ENCODE measurements at places on chromosomes 3 and 15.

GRCh38 chr3:39208463-39209055 is 16.2 kb upstream of the XIRP1 start:
- no peak for DNase-seq

DNA sequence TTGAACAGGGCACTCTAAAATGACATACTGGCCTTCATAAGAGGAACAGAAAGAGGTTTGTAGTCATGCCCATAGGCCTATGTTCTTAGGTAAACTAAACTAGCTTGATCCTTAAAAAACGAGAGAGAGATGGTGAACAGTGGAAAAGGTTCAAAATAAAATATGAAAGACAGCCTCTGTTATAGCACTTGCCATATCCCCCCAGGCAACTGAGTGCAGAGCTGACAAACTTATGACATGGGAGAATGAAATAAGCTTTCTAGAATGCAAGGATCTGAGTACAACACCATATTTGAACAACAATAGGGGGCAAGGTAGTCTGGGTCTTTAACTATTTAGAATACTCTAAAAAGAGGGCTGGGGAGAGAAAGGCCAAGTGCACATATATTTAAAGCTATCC is 700.6 kb upstream of the CFAP20DC start:
- DNase-seq: no peak

DNA sequence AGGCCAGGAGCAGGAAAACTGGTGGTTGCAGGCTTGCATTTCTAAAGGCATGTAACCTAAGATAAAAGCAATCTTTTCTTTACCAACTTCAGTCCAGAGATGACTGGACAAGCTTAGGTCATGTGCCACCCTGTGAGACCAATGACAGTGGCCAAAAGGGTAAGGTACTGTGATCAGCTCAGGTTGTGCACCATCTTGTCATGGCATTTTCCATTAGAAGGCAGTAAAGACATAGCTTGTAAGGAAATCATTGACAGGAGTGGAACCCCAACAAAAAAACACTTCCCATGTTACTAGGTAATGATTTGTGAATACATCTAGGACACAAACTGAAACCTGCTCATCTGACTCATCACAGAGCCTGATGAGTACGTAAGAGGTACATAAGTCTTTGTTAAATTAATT is 35.2 kb downstream of the SSR3 start:
- DNase-seq: no peak

GRCh38 chr3:16896820-16897219 is 12.1 kb downstream of the PLCL2 start:
- DNase-seq: no peak

DNA sequence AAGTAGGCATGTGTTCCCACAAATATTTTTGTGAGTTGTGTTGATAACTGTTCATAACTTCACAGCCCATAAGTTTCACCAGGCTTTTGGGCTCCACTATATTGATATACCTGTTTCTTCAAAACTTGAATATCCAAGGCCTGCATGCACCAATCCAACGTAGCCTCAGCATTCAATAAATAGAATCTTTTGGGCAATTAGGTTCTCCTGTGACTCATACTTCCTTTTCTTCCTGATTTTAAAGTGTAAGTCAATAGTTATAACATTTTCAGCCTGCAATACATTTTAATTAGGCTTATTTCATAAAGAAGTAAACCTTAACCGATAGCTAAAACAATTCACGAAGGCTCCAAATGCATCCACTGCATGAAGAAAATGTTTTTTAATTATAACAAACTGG is 97.8 kb upstream of the SPRED1 start:
- no peak for DNase-seq

- no peak for DNase-seq
These were observed 31.6 kb downstream of the TIPARP start for GRCh38 chr3:156705761-156706616.

GRCh38 chr3:194654443-194654842 is 17.5 kb downstream of the LSG1 start:
- no peak for DNase-seq

GRCh38 chr15:43541785-43542184 is 24.4 kb downstream of the MAP1A start:
- DNase-seq: no peak

DNA sequence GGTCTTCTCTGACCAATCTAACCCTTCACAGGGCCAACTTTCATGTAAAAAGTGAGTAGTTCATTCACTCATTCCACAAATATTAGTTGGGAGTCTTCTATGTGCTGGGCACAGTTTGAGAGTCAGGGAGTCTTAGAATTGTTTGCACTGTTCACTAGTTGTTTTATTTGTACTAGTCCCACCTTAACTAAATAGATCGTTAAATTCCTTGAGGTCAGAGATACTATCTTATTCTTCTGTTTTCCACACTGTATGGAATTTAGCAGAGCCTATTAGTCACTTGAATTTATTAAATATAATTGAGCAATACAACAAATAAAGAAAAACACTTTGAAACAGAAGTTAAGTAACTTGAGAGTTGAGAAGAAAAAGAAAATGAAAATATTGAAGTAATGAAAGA is 40.8 kb upstream of the SPTSSB start:
- no peak for DNase-seq

DNA sequence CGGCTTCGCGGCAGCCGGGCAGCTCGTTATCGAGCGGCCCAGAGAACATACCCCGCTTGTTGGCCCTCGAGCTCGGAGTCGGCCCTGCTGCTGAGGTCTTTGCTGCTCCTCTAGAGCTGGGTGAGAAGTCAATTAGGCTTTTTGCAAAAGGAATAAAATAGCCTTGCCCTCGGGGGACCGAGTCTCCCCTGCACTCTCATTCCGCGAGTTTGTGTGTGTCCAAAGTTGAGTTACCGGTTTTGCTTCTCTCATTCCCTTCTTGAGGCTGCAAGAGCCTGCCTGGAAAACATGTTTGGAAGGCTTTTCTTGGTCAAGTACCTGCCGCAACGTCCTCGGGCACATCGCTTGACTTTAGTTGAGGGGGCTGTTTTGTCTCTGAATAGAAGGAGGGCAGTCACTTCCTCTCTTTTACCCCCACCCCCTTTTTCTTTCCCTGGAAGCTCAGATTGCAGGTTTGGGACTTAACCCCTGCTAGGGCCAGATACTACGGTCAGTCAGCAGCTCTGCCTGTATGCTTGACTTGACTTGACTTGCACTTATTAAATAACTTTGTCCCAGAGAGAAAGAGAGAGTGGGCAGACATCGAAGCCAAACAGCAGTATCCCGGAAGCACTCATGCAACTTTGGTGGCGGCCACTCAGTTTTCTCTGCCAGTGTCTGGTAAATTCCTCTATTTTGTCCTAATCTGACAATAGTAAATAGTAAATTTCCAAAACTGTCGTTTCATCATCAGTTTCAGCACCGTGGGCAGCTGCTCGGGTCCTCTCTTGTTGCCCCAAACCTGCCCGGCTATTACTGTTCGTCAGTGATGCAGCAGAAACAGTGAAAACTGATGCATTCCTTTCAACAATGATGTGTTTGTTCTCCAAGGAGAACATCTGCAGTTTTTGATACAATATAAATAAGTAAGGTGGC is 609 bp downstream of the RNF13 start:
- DNase-seq: peak; percentile 32

- peak; percentile 67 for DNase-seq
These were observed 50.8 kb upstream of the RPL32 start for GRCh38 chr3:12891985-12892839.

DNA sequence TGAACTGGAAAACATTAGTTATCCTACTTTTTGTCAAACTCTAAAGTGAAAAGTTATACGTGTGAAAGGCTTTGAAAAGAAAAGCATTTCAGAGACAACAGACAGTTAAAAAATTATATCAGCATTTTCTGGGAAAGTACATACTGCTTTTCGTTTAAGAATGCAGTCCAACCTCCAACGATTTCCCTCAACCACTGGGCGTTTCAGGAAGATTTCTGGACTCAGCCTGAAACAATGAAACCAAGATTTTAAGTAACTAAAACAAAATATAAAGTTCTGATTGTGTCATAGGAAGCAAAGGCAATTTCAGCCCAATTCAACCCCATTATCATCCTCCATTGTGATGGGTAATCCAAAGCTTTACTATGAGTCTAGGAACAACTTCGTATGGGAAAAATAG is 110.7 kb downstream of the PLD1 start:
- no peak for DNase-seq

DNA sequence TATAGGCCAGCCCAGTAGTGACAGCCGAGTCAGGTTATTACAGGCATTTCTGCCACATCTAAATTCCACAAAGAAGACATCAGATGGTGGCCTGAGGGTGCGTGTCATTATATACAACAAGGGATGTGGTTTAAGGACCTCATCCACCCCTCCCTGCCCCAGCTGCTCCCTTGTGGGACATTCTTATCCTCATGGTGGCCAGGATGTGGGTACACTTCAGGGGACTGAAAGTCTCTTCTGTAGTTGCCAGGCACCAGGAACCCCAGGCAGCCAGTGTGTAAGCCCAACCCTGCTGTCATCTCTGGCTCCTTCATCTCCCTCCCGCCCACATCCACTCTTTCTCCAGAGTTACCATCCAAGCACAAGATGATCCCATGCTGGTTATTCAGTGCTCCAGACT is 224.9 kb upstream of the TOPAZ1 start:
- DNase-seq: no peak

- peak; percentile 78 for DNase-seq
These were observed 489.8 kb upstream of the PROK2 start for GRCh38 chr3:72274493-72275330.

- DNase-seq: no peak
These were observed 4.7 kb downstream of the ZBTB47 start for GRCh38 chr3:42658091-42658770.

GRCh38 chr3:72517921-72518424 is 330.3 kb downstream of the SHQ1 start:
- no peak for DNase-seq

DNA sequence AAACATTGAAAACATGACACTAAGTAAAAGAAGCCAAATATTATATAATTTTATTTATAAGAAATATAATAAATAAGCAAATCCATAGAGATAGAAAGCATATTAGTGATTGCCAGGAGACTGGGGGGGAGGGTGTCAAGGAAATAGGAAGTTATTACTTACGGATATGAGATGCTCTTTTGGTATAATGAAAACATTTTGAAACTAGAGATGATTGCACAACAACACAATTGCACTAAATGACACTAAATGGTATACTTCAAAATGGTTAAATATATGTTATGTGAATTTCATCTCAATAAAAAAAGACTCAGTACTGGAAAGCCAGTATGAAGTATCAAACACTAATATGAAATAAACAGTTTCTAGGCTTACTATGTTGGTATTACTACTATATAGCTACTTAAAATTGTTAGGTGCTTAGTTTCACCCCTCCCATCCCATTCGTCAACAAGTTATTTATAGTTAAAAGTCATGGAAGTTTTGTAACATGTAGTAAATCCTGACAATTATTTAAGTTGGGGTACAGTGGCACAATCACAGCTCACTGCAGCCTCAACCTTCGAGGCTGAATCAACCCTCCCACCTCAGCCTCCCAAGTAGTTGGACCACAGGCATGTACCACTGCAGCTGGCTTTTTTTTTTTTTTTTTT is 43.7 kb downstream of the STAG1 start:
- DNase-seq: no peak

GRCh38 chr3:20401253-20401652 is 215.2 kb upstream of the SGO1 start:
- DNase-seq: no peak

DNA sequence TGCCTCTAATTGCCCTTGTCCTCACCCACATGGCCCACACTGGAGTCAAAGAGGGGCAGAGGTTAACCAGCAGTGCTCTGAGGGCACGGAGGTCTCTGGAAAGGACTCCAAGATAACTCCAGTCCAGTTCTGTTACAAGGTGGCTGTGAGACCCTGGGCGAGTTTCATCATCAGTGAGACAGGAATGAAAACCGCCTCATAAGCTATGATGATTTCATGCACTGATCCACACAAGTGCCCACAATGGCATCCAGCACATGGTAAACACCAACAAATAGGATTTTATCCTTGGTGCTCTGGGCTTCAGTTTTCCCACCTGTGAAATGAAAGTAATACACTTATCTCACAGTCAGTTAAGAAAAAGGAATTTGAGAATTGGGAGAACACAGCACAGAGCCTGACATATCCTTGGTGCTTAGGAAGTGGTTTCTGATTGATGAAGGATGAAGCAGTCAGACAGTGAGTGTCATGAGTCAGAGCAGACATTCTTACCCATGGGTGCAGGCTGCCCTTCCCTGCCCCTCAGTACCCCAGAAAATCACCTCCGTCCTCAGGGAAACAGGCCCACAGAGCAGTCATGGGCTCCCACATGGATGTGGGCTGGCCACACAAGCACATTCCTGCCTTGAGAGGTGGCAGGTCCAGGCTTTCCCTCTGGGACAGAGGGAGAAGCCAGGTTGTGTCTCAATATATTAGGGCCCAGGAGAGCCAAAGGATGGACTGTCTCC is 48.4 kb downstream of the DAPK2 start:
- DNase-seq: no peak

DNA sequence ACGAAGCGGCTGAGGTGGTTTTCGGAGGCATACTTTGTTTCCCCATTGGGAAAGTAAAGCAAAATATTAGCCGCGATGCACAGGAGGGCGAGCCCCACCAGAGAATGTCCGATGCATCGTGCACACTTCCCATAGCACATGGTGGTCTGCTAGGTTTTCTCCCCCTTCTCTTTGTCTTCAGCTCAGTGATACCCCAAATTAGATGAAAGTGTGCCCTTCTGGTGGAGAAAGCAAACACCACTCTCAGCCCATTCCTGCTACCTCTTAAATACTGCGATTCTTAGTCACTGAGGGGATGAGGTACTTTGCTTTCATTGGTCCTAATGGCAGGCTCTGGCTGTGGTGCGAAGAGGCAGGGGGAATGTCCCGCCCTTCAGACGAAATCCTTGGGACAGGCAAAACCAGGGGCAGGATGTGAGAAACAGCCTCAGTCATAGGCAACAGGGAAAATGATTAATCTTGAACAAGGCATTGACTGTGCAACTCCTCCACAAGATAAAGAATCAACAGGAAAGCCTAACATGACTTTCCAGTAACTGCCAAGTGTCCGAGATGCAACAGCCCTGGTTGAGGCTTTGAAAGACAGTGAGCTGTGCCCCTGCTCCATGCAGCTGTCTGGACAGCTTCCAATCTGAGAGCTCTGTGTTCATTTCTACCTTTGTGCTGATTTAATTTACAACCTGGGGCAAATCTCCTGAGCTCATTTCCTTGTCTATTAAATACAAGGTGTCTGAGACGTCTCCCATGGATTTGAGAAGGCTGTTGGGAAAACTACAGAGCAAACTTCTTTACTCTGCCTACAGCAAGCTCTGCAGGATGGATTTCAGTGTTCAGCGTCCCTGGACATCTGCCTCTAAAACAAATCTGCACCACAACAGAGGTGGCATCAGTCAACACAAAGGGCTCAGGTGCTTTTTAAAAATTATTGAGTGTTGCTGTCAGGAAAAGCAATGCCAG is at the start of gene TM4SF1:
TM4SF1 (minus strand) TSS at position 242 of the 957 bp plus-strand sequence; CDS start at position 140, 102 bp downstream.
- no peak for DNase-seq

GRCh38 chr15:98733098-98733497 is 84.8 kb downstream of the IGF1R start:
- no peak for DNase-seq

- no peak for DNase-seq
These were observed 137.9 kb downstream of the CBLB start for GRCh38 chr3:105730801-105731354.

DNA sequence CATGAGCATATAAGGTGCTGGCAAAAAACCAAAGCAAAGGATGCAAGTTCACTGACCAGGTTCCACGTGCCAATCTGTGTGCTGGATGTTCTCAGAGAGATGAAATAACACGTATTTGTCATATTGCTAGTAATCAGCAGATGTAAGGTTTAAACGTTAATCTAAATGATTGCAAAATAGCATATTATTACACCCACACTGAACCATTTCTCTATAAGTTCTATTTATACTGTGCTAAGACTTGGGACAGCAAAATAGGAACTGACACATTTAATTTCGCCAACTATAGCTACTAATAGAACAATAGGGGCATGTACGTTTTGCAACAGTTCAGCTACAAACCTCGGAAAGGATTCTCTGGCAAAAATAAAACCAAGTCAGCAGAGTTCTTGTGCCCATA is 350.3 kb upstream of the ZNF385D start:
- DNase-seq: no peak
